Hepatic stellate cell (primary cell): ENCODE measurements at places on chromosomes 5 and 9.

DNA sequence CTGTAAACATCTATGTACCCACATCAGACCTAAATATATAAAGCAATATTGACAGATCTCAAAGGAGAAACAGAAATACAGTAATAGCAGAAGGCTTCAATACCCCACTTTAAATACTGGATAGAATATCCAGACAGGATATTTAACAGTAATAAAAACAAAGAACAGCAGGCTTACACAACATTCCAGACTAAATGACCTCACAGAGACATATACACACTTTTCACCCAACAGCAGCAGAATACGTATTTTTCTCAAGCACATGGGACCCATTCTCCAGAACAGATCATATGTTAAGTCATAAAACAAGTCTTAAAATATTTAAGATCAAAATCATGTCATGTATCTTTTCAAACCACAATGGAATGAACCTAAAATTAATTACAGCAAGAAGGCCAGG is 76.8 kb downstream of the CAMSAP1 start:
- DNase-seq = no peak

DNA sequence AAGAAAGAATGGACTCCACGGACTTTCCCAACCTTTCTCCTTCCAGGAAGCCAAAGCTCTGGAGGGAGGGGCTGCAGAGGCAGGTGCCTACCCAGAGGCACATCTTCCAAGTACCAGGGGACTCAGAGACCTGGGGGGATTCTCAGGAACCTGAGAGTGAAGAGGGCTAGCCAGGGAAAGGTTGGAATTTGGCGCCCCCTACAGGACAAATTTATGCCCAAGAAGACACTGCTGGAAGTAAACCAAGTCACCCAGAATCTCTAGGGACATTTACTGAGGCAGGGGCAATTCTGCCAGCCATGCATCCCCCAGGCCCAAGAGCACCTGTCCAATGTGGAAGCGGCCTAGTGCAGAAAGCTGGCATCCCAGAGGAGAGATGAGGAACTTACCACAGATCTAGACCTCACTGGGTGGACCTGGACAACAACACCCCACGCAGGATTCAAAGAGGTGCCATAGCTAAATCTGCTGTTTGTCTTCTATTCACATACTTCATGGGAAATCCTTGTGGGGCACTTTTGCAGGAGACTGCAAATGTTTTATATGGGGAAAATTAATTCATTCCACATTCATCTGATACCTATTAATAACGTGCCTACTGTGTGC is 25.9 kb upstream of the IDNK start:
- DNase-seq = peak; percentile 47

DNA sequence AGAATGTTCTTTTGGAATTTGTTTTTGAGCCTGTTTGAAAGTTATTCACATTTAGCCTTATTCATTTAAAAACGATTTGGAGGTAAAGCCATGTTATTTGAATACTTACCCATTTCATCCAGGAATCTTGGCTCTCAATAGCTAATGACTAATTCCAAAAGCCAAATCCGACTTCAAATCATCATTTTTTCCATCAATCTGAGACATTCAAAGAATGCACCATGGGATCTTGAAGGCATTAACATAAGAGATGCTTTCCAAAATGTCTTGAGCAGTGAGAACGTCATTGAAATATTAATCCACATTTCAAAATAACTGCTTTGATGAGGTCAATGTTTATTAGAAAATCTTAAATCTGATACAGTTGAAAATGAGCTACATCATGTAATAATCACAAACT is 617.0 kb upstream of the RORB start:
- DNase-seq = no peak

GRCh38 chr9:138007918-138008841 is 130.6 kb downstream of the CACNA1B start:
- DNase-seq = no peak

- DNase-seq = peak; percentile 4
These were observed 287.8 kb upstream of the RASA1 start for GRCh38 chr5:86979811-86980411.
